ENCODE measurements at places on chromosomes 4 and X. TPM values are rescaled to one million over a fixed set of nuclear protein-coding genes. Genes with fewer than 3 reads are reported as not detected.

SCML1 gene
- 5.1 TPM for total RNA-seq

CSAG1 gene
- 1.2 TPM for total RNA-seq

HSFX4 gene
- not detected for total RNA-seq

DNA sequence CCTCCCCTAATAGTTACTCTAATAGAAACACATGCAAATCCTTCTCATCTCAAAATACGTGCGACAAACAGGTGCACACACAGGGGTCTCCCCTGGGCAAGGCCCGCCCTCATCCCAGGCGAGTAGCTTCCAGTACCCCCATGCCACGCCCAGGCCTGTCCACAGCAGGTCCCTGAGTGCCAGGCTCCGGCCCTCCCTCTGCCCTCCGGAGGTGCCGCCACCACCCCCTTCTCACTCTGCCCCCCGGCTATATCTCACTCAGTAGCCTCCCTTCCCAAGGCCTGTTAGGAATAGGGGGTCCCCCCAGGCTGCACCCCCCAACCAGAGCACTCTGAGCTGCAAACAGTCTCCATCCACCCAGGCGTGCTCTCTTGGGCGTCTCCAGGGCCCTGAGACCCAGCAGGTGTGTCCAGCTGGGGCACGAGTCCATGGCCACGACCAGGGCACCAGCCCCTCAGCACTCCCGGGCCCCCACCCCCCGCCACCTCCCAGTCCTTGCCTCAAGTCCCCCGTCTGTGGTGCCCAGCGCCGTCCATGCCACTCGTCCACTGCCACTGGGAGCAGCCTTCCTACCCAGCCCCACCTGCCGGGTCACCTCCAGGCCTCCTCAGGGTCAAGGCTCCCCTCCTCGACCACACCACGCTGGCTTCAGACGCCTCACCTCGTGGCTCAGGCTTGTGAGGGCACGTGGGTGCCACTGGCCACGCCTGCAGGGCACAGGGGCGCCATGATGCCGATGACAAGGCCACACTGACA, 41.7 kb downstream of the FAM53A start:
- DNase-seq: no peak

DNA sequence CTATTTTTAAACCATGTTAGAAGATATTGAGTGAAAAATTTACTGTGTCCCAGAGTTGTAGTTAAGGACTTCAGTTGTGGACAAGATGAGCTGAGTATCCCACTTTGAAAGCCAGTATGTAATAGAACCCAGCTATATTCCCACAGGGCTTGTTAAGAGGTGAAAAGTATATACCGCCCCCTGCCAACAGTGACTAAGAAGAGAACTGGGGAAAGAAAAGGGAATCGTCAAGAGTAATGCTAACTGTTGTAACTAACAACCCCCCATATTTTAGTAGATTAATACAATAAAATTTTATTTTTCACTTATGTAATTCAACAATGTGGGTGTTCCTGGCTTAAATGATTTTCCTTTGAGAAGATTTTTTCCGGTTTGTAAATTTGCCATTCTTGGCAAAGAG, 250.4 kb upstream of the GIMD1 start:
- no peak for DNase-seq

NLGN3 gene
- total RNA-seq: 0.84 TPM

GRCh38 chr4:110823251-110823650, 200.4 kb upstream of the PITX2 start:
- no peak for DNase-seq

DNA sequence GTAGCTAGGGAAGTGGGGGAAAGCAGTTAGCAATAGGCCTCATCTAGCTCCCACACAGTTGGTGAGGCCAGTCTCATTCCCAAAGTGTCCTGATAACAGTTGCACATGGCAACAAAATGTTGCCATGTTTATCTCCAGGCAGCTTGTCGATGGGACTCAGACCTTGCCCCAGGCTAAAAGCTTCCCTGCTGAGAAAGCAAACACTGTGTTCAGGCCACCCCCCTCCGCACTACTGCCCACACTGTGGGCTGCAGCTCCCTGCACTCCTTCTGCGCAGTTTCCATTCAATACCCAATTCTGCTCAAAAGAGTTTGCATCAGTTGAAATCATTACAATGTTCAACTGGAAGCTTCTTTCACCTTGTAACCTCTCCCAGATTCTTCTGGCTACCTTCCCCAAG, 287.8 kb upstream of the GK2 start:
- DNase-seq: no peak

DNA sequence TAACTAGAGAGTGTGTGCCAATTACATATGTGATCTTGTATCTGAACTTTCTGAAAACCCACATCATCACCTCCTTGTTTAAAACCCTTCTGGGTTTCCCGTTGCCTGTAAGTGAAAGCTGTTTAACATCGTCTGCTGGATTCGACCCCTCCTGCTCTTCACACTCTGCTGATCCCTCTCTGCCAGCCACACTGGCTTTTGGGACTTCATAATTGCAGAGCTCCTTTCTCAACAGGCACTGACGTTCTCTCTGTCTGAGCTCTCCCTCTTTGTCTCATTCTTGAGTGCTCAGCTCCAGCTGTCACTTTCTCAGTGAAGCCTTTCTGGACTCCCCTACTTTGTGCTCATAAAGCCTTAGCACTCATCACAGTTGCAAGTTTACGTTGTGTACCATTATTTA, 153.9 kb downstream of the CEP135 start:
- DNase-seq: no peak

- DNase-seq: no peak
Observed at GRCh38 chr4:69534697-69535096, 39.0 kb upstream of the UGT2B4 start.

TLR3 gene
- 2.6 TPM for total RNA-seq

OPHN1 gene
- 3.7 TPM for total RNA-seq

GRCh38 chr4:122855353-122855890, 28.8 kb downstream of the FGF2 start:
- DNase-seq: no peak

DNA sequence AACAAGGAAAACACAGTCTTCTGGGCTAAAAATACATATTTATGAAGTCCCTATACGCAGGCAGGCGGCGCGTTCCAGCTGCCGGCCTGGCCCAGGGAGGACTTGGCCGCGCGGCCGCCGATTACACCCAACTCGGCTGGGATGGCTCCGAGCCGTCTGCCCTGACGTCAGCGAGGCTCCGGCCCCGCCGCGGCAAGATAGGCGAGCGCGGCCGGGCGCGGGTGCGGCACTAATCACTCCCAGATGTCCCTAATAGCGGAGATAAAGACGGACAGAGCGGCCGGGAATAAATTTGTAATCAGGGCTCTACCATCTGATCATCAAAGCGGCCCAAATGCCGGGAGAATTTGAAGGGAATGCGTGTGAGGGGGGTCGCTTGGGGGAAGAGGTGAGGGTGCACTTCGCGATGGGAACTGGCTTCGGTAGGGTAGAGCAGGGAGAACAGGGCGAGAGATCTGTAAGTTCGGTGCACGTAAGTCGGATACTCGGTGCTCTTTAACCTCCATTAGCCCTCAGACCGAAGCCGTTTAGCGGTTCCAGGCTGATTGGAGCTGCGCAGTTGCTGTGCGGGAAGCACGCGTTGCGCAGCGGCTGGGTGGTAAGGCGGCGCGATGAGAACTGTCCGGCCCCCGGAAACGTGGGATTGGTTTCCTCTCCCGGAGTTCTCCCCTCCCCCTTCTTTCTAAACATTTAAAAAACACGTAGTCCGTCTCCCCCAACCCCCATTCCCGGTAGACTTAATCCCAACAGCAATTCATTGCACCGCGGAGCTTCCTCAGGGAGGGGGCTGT, 7.7 kb downstream of the HAND2 start:
- peak; percentile 63 for DNase-seq

GRCh38 chr4:6719611-6720179, 3.7 kb downstream of the BLOC1S4 start:
- no peak for DNase-seq

GRCh38 chr4:472881-473569, 25.9 kb downstream of the ZNF721 start:
- no peak for DNase-seq

DNA sequence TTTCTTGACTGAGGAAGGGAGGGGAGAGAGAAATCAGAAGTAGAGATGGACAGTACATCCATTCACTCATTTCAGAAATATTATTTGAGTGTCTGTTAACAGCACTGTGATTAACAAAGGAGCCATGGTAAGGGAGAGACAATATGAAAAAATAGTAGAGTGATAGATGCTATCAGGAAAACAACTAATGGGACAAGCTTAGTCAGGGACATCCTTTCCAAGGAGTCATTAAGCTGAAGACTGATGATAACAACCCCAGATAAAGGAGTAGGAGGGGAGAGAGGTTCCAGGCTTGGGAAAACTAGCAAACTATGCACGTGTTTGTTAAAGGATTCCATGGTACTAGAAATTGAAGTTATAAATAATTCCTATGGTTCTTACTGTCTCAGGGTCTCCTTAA, 122.2 kb downstream of the CBR4 start:
- DNase-seq: peak; percentile 48

JCHAIN gene
- total RNA-seq: not detected

GRCh38 chrX:107935664-107936433, 46.3 kb downstream of the TEX13B start:
- no peak for DNase-seq

- DNase-seq: no peak
Observed at GRCh38 chr4:139817657-139818452, 152.2 kb downstream of the MGST2 start.

GRCh38 chrX:18099745-18100144, 120.9 kb downstream of the BEND2 start:
- DNase-seq: no peak

DNA sequence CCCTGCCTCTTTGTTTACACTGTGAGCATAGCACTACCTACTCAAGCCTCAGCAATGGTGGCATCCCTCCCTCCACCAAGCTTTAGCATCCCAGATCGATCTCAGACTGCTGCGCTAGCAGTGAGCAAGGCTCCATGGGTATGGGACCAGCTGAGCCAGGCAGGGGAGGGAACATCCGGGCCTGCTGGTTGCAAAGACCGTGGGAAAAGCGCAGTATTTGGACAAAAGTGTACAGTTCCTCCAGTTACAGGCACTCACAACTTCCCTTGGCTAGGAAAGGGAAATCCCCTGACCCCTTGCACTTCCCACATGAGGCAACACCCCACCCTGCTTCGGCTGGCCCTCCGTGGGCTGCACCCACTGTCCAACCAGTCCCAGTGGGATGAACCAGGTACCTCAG, 26.5 kb downstream of the EGF start:
- no peak for DNase-seq

DNA sequence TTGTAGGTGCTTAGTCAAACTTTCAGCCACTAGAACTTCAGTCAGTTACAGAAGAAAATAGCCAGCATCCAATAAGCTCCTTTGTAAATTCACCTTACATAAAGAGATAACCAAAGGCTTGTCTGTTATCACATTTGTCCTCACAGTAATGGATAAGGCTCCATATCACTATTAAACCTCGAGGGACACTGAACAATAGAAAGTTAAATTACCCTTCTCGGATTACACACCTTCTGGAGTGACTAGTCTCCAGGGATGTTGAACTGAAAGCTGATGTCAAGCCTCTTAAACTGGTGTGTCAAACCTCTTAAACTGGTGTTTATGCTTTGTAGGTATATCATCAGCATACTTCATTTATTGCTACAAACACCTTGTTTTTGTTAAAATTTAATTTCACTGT, 639.0 kb downstream of the CENPC start:
- DNase-seq: no peak

ADH1A gene
- total RNA-seq: not detected

CFI gene
- not detected for total RNA-seq

CT45A2 gene
- total RNA-seq: not detected

DNA sequence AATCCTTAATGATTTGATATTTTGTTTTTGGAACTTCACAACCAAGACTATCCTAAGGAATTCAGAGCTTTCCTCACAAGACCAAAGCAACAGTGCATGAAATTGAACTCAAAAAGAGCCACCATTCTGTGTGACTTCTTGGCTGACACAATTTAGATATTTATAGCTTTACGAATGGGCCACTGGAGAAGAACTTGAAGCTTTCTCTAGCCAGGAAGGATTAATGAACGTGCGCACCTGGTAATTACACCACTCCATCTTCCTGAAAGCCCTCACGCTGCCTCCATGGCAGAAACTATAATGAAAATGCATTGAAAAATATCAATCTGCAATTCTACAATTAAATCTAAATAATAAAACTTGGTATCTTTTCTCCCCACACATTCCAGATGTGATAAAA, 1057.8 kb downstream of the DMD start:
- DNase-seq: no peak

DNA sequence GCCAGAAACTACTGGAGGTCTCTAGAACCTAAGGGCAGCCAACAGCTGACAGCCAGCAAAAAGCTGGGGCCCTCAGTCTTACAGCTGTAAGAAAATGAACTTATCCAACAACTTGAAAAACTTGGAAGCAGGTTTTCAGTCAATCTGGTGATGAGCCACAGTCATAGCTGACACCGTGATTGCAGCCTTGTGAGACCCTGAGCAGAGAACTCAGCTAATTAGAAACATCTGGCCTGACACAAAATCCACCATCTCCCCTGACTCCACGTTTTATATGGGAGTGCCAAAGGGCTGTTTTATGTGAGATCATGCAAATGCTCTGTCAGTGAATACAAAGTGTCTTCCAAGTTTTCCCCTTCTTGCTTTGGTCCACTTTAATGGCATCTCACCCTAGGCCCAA, 198.8 kb upstream of the DCAF8L1 start:
- DNase-seq: no peak

DNA sequence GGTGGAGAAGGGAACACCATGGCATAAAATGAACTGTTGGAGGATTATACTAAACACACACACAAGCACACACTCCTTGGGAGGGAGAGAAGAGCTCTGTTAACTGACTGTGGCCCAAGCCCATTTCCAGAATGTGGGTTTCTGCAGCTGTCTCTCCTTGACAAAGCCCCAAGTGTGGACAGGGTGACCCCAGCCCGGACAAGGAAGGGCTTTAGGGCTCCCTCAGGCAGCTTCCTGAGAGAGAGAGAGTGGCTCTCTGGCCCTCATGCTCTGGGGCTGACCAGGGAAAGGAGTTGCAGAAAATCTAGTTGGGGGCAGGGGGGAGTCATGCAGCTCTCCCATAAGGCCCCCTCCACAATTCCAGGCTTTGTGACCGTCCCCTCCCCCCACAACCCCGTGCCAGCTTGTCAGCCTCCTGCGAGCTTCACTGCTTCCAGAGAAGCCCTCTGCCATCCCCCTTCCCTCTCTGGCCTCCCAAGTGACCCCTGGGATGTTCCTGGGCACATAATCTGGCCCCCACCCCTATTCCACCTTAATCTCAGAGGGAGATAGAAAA, 590 bp downstream of the ARHGEF9 start:
- no peak for DNase-seq

DNA sequence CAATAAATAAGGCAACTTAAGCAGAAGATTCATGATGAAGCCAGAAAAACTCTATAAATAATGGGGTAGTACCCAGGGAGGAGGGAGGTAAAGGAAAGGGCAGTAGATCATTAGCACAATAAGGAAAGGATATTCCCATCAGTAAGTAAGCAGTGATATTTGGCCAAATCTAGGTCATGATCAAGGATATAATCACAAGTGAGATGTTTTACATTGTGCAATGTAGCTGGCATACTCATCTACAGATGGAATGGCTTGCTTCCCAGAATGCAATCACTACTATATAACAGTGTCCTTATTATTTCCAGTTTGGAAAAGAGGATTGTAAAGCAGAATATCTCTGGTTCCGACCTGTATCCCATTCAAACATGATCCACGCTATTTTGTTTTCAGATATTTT, 483.4 kb downstream of the RPA4 start:
- peak; percentile 42 for DNase-seq
